NCI-H774 (cell line): ENCODE measurements at places on chromosomes 3 and 15.

DNA sequence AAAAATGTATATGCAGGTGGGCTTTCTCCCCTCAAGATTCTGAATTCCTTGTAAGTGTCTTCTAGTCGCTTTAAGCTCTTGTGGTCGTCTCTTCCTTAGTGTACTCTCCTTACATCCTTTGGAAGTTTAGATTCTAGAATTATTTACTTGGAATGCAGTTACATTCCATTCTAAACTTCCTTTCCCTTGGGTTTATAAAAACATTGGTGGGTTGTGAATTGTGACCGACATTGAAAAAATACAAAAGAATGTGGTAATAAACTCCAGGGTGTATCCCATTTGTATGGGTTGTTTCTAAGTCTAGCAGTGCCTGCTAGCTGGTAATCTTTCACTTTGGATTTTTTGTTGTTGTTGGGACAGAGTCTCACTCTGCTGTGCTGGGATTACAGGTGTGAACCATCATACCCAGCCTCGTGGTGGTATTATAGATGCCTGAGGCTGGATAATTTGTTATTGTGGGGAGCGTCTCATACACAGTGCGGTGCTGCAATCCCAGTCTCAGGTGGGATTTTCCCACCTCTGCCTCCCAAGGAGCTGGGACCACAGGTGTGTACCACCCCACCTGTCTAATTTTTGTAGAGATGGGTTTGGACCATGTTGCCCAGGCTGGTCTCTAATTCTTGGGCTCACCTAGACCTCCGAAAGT is 9.1 kb downstream of the CHD2 start:
- DNase-seq, result no peak

- DNase-seq, result no peak
Observed at GRCh38 chr3:2783261-2783660, 326.9 kb downstream of the IL5RA start.

DNA sequence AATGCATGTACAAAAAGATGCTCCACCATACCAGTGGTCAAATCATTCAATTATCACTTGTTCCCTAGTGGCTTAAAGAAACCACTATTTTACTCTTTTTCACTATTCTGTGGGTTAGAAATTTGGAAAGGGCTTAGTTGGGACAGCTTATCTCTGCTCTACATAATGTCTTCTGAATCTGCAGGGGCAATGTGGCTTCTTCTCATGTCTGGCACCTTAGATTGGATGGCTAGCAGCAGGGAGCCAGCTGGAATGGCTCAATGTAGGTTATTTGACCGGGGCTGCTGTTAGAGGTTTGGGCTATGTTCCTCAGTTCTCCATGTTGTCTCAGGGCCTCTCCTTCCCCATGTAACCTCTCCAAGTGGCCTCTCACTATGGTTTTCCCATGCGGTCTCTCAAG is 57.5 kb upstream of the EPHB1 start:
- no peak for DNase-seq

DNA sequence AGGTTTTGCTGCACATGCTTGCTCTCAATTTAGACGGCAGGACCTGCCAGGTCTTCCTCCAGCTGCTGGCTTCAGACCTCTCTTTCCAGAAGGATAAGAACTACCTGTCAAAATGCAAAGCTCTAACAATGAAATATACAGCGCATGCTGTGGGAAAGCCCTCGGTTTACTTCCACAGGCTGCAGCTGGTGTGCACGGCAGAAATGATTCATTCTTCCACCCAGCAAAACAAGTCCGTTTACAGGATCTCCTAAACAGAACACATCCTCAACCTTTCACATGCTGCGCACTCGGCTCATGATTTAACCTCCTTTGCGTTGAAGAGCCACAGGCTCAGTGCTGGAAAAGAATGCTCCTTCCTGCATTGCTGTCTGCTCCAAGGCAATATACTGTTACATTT is 92.4 kb upstream of the WNT5A start:
- DNase-seq, result no peak

- no peak for DNase-seq
Observed at GRCh38 chr3:12986521-12986920, 86.7 kb downstream of the IQSEC1 start.
